ENCODE measurements at places on chromosomes 7 and 10. TPM values are rescaled to one million over a fixed set of nuclear protein-coding genes. Genes with fewer than 3 reads are reported as not detected.

Gene SEMA3A
- 0.56 TPM for total RNA-seq

Gene GPR85
- total RNA-seq, result 0.59 TPM

Gene PTCD1
- total RNA-seq, result 4.3 TPM

Gene GIMAP2
- 9.2 TPM for total RNA-seq

Gene TEX36
- not detected for total RNA-seq

Gene HDAC9
- total RNA-seq, result 3.4 TPM

Gene TRIL
- 0.67 TPM for total RNA-seq

Gene MCM7
- total RNA-seq, result 20.6 TPM

Gene AKR1C2
- 129 TPM for total RNA-seq

Gene UTF1
- total RNA-seq, result not detected

Gene TAS2R41
- 0.25 TPM for total RNA-seq

Gene SFMBT2
- total RNA-seq, result 2.3 TPM

Gene MSMB
- total RNA-seq, result not detected

Gene SPDYE2B
- total RNA-seq, result not detected

Gene PNLIP
- total RNA-seq, result 0.14 TPM

Gene SORBS1
- total RNA-seq, result 71.3 TPM

Gene GRM8
- 0.98 TPM for total RNA-seq

Gene AFAP1L2
- total RNA-seq, result 1.8 TPM

Gene BAMBI
- 4.6 TPM for total RNA-seq

Gene CPVL
- total RNA-seq, result 12.0 TPM

Gene GOT1
- 137 TPM for total RNA-seq

All from liver (tissue), 10 donors.